ENCODE measurements at places on chromosomes 3 and 15.

GRCh38 chr3:4740397-4741105 is 238.7 kb upstream of the BHLHE40 start:
- DNase-seq = no peak

DNA sequence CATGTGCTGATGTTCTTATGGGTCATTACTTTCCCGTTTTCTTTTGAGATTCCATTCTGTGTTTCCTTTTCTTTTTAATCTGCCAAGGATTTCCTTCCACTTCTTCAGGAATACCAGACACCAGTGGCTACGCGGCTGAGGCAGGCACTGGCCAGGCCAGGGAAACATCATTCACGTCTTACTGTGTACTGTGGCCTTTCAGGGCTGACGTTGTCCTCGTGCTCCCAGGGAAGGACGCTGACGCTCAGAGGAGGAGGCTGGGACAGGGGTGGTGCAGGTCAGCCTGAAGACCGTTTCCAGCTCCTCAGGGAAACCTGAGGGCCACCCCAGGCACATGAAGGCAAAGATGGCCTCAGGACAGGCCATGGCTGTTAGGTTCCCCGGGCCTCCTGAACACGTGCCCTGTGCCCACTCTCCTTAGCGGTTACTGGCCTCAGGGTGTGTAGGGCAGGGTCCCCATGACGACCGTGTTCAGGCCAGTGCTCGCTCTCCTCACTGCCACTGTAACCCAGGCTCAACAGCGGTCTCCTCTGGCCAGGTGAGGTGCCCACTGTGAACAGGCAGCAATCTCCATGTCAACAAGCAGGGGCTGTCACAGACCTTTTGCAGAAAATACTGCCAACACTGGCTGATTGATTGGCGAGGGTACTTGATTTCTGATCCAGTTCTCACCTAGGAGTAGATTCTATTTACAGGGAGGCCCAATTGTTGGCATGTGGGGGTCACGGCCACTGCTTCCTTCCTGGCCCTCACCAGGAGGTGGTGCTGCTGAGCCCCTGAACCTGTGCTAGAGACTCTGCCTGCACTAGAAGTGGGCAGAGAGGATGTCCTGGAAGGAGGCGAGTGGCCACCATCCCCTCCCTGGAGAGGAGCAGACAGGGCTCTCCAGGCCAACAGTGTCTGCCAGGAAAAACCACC is 169.5 kb downstream of the ATP10A start:
- DNase-seq = no peak

- DNase-seq = no peak
Observed at GRCh38 chr3:69425249-69425648, 39.4 kb upstream of the FRMD4B start.

DNA sequence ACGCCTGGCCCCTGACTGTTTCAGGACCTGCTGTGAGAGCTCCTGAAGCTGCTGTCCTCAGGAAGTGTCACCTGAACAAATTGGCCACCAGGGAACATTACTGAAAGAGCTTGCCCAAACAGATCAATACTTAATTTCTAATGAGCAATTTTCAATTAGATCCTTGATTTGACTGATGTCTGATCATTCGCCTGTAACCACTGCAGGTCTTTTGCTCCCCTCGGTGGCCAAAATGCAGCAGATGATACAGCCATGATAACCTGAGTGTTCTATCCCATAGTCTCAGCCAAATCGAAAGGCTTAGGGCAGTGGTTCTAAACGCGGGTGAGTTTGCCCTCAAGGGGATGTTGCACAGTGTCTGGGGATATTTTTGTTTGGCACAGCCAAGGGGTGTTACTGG is 57.6 kb upstream of the MEX3B start:
- no peak for DNase-seq

GRCh38 chr15:74316141-74316540 is 51.3 kb downstream of the CYP11A1 start:
- no peak for DNase-seq

DNA sequence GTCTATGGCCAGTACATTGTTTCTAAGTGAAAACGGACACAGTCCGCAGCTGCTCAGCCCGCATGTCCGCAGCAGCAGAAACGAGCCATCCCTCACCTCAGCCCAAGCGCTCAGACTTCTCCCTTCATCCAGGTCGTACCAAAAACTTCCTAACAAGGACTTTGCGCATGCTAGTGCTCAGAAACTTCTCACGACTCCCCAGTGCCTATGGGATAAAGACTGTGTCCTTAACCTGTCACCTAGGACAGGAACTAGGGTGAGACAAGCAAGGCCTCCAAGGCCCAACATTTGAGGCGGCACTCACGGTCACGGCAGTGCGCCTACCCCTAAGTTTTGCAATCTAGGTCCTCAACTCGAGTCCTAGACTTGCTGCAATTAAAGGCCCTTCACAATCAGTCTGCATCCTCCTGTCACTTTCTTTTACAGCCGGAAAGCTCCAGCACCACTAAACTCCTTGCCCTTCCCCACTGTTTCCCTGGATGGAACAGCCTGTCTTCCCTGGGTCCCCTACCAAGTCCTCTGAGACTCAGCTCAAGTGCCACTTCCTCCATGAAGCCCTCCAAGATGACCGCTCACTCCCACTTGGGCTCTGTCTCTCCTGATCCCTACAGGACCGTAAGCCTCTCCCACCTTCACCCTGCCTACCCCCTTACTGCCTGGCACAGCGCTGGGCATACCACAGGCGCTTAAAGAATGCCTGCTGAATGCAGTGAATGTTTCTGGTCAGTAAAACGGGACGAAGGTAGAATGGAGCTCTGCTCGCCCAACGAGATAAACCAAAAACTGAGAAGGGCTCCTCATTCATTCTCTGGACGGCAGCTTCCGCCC is 1.2 kb downstream of the CLN6 start:
- DNase-seq = no peak

DNA sequence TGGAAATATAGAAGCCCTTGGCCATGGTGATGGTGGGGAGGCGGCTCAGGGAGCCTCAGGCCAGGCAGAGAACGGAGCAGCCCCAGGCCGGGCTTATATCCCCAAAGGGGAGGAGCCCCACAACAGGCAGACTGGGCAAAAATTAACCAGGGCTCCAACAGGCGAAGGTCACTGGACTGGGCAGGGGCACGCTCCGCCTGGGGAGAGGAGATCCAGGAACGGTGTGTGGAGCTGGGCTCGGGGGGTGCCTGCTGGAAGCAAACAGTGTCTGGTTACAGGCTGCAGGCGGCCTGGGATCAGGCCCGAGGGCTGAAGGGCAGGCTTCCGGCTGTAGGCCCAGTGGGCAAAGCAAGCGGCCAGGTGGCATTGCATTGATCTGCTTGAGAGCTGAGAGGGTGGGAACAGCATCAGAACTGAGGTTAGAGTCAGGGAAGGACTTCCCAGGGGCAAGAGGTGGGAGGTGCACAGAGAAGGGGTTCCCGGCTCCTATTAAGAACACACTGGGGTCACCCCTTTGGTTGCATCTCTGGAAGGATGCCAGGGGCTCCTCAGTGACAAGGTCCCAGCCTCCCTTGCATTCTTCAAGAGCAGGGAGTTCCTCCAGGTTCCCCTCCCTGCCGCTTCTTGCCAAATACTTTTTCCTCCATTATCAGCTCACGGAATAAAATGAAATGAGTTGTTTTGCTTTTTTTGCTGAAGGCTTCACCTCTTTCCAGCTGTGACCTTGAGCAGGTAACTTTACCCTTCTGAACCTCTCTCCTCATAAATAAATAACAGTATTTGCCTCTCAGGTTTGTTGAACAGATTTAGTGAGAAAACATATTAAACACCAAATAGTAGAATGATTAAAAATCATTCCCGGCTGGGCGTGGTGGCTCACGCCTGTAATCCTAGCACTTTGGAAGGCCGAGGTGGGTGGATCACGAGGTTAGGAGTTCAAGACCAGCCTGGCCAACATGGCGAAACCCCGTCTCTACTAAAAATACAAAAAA is 7.8 kb downstream of the ANPEP start:
- no peak for DNase-seq

GRCh38 chr3:69081583-69082262 is 1.6 kb upstream of the UBA3 start:
- no peak for DNase-seq

DNA sequence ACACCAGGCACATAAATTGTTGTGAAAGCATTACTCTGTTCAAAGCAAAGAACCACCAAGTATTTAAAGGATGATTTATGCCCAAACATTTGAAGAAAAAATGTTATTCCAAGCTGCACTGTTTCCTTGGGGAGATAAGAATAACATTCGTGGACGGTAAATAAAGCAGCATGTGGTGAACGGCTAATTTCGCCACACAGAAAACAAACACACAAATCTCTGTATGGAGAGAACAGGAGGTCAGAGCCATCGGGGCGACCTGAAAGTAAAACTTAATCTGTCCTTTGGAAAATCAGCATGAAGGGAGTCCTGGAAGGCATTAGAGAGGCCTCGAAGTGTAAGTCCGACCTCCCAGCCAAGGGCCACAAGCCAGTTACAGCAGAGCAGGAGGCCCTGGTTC is 27.1 kb upstream of the GABRG3 start:
- DNase-seq = no peak

DNA sequence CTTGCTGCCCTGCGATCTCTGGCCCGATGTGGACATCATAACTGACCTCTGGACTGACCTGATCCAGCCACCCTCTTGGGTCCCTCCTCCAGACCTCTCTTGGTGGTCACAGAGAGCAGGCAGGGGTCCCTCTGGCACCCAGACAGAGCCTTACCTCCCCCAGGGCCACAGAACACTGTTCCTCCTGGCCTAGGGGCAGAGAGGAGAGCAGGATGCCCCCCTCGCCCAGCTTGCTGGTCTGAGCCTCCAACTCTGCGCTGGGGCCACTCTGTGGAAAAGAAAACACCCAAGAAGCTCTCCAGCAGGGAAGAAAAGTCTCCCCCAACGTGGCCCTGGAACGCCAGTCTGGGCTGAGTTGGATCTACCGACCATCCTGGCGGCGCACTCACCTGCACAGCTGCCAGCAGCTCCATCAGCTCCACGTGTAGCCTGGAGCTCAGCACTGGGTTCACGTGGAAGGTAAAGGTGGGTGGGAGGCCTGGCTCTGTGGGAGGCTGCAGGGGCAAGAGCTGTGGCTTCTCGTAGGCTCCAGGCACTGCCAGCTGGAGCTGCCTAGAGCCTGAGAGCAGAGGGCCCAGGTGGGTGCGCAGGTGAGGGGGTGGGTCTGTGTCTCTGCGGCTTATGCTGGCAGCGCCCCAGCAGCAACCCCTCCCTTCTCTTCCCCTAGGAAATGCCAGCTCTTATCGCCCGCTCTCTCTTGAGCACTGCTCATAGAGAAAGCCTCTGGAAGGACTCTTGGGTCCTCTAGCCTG is 6.0 kb downstream of the PLA2G4F start:
- DNase-seq = no peak

DNA sequence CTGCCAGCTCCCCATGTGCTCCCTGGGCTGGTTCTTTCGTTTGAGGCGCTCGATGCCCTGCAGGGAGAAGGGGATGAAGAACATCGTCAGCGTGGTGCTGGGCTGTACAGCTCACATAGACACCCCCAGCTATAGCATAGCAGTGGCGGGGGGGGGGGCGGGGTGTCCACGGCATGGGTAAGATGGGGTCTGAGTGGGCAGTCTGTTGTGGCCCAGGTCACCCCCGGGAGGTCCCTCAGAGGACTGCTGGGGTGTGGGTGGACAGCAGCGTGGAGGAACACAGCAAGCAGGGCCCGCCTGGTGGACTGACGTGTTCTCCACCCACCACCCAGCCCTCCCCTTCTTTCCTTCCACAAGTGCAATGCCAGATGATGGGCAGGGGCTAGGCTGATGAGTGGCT is 43.7 kb downstream of the TGM4 start:
- no peak for DNase-seq

DNA sequence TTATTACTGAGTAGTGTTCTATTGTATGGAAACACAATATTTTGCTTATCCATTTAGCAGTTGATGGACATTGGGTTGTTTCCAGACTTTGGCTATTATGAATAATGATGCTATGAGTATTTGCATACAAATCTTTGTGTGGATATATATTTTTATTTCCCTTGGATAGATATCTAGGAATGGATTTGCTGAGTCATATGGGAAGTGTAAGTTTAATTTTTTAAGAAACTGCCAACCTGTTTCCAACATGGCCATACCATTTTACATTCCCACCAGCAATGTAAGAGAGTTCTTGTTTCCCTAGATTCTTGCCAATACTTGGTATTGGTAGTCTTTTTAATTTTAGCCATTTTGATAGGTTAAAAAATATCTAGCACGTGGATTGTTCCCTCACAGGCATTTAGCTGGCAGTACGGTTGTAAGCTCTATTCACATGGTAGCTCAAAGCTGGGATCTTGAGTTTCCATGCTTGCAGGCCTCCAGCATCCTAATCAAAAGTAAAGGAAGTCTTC is 45.7 kb upstream of the TNIK start:
- DNase-seq = no peak

- DNase-seq = no peak
Observed at GRCh38 chr15:56598991-56599390, 134.1 kb upstream of the MNS1 start.

DNA sequence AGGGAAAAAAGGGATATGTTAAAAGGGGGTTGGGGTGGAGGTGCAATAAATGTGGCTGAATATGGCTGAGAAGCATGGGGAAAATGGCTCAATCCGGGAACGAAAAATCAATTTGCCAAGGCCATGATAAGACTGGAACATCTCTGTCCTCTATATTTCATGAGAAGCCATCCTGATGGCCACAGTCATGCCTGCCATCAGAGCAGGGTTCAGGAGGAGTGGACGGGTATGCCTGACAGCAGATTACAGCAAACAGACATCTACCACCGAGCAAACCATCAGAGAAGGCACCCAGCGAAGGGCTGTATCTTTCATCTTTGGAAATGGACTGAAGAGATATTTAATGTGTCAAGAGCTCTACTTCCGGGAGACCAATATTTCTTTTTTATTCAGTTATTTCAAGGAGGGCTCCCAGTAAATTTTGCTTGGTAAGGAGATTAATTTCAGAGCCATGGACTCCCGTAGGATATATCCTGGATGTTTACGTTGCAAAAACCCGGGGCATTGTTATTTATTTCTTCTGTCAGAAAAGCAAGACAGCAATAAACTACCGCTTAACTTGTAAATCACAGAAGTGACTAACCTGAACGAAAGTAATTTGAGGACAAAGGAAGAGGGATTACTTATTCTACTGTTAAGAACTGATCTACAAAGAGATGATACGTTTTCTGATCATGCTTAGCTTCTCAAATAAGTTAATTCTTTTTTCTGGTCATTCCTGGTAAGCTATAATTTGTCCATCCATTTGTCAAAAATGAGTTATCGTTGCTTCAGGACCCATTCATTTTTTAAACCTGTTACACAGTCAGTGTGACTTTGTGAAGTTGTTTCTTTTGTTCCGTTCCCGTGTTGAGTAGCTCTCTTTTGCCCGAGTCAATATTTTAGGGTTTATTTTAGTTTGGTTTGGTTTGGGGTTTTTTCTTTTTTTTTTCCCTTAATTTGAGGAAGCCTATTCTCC is 80.6 kb upstream of the CHD2 start:
- DNase-seq = no peak

Measured in non-pigmented ciliary epithelial cell (primary cell).